ENCODE measurements at places on chromosomes 1 and 21.

DNA sequence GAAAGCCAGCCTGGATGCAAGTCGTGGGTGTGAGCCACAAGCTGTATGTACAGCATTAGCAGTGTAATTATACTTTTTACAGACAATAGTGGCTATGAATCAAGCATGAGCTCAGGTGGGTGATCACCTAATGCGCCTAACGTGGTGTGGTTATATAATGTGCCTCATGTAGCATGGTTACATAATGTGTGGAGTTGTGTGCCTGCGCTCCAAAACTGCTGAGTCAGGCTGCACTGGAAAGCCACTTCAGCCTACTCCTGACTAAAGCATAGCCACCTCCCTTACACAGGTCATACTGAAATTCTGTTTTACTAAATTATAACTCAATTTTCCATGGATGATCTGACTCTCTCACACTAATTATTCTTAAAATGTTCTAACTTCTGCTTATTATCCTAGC is 69.8 kb downstream of the KCNT2 start:
- no peak for DNase-seq

GRCh38 chr1:66402194-66402593 is 131.8 kb upstream of the SGIP1 start:
- no peak for DNase-seq

- DNase-seq: no peak
These were observed 48.5 kb upstream of the SCYL3 start for GRCh38 chr1:169941982-169942830.

GRCh38 chr1:11434501-11434900 is 44.5 kb upstream of the DISP3 start:
- DNase-seq: no peak

GRCh38 chr1:201517631-201518030 is 10.7 kb upstream of the CSRP1 start:
- no peak for DNase-seq

GRCh38 chr1:222104694-222105392 is 363.0 kb upstream of the DUSP10 start:
- no peak for DNase-seq

GRCh38 chr1:116424863-116425262 is 51.8 kb downstream of the ATP1A1 start:
- DNase-seq: no peak

- DNase-seq: no peak
These were observed 60.6 kb downstream of the AK4 start for GRCh38 chr1:65208563-65208973.

- DNase-seq: no peak
These were observed 21.8 kb downstream of the EYA3 start for GRCh38 chr1:28066393-28067154.

Measured in CD4-positive, alpha-beta T cell treated with Interleukin-17A for 4 hours (primary cell).